ENCODE measurements at places on chromosomes 13 and 19.
A peak's percentile ranks its signal among the peaks of the same experiment; 100 is the strongest.

DNA sequence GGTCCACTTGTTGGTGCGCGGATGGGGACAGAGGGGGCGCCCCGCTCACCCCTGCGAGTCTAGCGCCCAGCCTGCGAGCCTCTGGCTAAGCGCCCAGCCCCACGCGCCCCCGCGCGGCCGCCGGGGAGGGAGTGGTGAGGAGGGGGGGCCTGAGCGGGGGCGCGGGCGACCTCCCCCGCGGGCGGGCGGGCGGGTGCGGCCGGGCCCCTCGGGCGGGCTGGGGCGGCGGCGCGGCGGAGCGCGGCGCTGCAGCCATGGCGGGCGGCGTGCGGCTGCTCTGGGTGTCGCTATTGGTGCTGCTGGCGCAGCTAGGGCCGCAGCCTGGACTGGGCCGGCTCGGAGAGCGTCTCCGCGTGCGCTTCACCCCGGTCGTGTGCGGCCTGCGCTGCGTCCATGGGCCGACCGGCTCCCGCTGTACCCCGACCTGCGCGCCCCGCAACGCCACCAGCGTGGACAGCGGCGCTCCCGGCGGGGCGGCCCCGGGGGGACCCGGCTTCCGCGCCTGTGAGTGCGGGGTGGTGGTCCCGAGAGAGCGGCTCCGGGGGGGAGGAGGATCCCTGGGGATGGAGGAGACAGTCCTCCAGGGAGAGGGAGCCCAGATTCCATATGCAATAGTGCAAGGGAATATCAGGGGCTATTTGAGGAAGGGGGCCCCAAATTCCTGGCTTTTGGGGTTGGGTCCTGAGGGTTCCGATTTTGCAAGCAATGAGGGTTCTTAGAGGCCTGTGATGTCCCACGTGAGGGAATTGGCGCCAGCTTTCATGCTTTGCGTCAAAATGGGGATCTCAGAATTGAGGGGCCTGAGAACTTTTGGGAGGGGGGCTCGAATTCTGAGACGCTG, at the start of gene LTBP4:
TSS of gene LTBP4 (plus strand) at position 236 of the 841 bp plus-strand sequence. CDS start at position 255, 19 bp downstream.
- peak; percentile 14 for DNase-seq

- DNase-seq, result peak; percentile 71
Observed at GRCh38 chr19:38388349-38389100, at the start of gene SPRED3. Gene SPRED3 (plus strand): TSS chr19:38388697. CDS start chr19:38390303, 1,606 bp downstream.

DNA sequence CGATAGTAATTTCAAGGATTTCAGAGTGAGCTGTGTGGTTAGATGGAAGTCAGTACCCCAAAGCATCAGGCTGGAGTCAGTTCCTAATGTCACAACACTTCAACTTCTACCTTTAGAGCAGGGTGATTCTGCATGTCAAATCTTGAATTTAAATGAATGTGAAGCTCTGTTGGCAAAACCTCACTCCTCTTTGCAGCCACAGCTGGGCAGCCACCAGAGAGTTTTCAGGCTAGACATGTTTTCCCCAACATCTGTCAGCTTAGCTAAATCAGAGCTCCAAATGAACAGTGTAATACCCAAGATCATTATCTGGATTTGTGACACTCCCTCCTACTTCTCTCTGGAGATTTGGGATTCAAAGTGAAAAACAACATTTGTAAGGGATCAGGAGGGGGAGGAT, 33.7 kb upstream of the OLFM4 start:
- DNase-seq, result no peak

DNA sequence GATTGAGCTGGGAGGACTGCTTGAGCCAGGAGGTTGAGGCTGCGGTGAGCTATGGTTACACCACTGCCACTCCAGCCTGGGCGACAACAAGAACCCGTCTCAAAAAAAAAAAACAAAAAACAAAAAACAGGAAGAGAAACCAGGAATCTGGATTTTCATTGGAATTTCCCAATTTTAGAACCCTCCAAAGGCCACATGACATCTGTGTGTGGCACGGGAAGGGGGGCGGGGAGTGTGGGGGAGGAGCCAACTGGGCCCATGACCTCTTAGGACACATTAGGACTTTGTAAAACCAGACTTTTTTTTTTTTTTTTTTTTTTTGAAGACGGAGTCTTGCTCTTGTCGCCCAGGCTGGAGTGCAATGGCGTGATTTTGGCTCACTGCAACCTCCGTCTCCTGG, 21.2 kb upstream of the MYDGF start:
- no peak for DNase-seq

DNA sequence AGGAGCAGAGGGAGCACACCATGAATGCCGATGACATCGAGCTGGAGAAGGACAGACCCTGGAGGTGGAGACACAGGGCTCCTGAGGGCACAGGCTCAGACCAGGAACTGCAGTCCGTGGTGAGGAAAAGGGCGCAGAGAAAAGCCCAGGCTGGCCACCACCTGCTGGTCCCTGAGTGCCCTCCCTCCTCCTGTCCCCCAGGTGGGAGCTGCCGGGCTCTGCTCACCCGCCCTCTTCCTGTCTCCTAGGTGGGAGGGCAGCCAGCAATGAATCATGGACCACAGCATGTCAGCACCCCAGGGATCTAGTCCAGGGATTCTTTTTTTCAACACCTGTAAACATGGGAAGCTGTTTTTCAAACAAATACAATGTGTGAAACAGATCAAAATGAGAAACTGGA, 94.6 kb upstream of the ARHGEF7 start:
- no peak for DNase-seq

GRCh38 chr19:48401287-48401686, 7.8 kb downstream of the GRIN2D start:
- DNase-seq, result no peak

DNA sequence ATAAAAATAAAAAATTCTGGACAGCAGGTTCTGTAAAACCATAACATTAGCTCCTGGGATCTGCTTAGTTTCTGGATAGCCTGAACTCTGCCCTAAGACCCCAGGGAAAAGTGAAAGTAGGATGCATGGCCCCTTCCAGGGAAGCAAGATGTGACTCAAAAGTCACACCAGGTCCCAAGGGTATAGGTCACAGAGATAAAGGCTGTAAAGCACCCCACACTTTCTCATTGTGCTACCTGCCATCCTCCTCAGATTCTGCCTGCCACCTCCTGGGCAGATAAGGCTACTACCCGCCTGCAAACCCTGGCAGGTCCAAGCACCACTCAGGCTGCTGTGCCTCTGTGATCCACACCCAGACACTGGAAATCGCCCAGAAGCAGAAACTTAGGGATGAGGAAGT, 20.6 kb downstream of the FFAR2 start:
- peak; percentile 3 for DNase-seq

DNA sequence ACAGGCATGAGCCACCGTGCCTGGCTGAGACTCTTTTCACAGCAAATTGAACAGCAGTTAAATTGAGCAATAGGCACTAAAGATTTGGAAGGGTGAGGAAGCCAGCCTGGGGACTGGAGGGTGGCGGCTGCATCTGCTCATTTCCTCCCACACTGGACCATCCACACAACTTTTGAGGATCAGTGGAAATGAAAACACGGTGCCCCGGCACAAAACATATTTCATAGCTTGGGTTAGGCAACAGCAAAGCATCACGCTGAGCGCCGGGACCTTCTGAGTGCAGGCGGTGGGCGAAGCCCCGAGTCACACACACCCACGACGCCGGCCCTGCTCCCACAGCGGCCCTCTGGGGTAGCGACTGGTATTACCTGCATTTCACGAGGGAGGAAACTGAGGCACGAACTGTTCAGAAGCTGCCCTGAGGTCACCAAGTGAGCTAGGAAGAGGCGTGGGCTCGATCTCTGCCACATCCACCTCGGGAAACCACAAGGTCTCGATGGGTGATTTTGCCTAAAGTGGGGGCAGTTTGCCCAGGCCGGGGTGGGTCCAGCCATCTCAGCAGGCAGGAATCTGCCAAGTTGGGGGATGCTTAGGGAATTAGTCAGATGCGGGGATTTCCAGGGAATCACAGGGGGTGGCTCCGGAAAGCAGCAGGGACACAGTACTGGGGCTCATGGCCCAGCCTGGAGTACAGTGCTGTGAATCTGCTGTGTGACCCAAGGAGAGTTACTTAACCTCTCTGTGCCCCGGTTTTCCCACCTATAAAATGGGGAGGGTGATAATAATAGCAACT, 3.5 kb upstream of the SBNO2 start:
- no peak for DNase-seq

DNA sequence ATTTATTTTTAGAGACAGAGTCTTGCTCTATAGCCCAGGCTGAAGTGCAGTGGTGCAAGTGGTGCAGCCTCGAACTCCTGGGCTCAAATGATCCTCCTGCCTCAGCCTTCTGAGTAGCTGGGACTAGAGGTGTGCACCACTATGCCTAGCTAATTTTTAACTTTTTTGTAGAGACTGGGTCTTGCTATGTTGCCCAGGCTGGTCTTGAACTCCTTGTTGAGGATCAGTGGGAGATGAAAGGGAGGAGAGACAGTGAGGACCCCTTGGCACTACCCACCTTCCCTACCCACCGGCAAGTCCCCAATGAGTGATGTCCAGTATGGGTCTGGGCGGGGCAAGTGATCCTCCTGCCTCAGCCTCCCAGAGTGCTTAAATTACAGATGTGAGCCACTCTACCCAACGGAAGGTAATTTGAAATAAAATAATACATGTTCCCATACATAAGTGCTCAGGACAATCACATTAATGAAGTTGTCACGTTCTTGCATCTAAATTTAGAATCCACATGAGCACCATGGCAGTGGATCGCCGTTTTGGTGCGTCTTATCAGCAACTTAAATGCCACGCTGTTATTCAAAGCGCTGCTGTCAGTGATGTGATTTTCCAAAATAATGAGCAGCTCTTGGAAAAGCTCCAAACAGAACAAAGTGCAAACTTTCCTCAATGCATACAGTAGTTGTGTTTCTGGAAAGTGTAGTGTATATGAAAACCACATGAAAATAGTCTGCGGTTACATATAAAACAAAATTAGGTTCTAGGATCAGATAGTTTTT, 5.9 kb upstream of the ARL11 start:
- DNase-seq, result no peak

GRCh38 chr13:28322256-28322905, 172.5 kb downstream of the FLT1 start:
- DNase-seq, result no peak

- peak; percentile 32 for DNase-seq
Observed at GRCh38 chr13:50170447-50171037, 155.3 kb downstream of the KCNRG start.

- no peak for DNase-seq
Observed at GRCh38 chr19:1309977-1310852, 24.5 kb downstream of the EFNA2 start.

- no peak for DNase-seq
Observed at GRCh38 chr13:74682746-74683145, 548.5 kb upstream of the KLF12 start.

- no peak for DNase-seq
Observed at GRCh38 chr19:13209484-13210338, 59.5 kb downstream of the IER2 start.

DNA sequence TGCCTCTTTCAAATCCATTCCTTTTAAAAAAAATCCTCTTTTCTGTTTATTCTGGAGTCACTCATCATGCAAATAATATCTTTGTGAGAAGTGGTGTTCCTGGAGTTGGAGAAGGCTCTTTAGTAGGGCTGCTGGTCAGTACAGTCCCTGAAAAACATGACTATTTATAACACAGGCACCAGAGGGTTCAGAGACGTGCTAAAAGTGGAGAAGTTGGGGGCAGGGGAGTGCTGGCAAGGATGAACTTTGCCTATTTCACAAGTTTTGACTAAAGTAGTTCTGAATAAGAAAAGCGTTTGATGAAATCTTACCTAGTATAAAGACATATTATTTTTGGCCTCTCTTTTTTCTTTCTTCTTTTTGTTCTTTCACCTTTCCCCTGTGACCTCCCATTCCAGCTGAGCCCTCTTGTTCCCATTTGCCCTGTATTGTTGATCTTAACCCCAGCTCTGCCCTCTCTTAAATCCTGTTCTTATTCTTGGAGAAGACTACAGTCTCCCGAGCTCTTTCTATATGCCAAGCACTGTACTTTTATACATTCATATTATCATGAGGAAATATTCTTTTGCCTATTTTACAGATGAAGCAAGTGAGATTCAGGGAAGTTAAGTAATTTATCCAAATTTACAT, 129.1 kb downstream of the TM9SF2 start:
- no peak for DNase-seq

GRCh38 chr19:18090545-18091216, 3.9 kb upstream of the IL12RB1 start:
- DNase-seq, result no peak

DNA sequence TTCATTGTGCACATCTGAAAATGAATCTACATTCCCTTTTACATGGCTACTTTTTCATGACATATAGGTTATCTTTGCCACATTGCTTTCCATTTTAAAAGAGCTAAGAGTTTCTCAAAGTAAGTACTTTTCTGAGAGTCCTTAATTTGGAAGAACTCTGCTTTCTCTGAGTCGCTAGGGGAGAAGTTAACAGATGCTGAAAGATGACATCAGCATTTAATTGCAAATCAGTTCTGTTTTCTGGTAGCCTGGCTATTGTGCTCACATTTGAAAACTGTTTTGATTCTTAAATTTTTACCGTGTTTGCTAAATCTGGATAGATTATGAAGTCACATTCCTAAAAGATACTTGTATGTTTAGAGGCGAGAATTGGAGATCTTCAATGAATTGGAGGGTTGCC, 107.7 kb upstream of the C1QTNF9B start:
- no peak for DNase-seq

Data from NCI-H1105 treated with DMSO at 0.1 percent for 48 hours (cell line).